ENCODE measurements at places on chromosomes 1 and 21. TPM values are rescaled to one million over a fixed set of nuclear protein-coding genes. Genes with fewer than 3 reads are reported as not detected.

DNA sequence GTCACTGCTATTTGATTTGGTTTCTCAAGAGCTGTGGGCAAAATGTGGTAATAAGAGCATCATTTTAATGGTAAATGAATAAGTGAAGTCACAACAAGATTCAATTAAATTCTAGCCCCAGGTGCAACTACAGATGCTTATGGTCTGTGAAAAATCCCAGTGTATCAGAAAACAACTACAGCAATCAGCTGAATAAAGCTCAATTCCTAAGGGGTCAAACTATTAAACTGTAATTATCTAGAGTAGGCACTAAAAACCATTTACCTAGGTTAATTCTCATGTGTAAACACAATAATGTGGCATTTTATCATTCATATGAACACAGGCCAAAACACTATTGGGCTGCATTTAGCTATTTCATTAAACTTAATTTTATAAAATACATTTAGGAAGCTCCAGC, 9.6 kb downstream of the TARBP1 start:
- DNase-seq = no peak

Gene FAM72A
- total RNA-seq = 17.5 TPM

GRCh38 chr1:107682467-107682866, 282.5 kb downstream of the VAV3 start:
- no peak for DNase-seq

GRCh38 chr21:45997205-45997494, 15.6 kb downstream of the COL6A1 start:
- no peak for DNase-seq
